Omental fat pad (tissue), 4 donors: ENCODE measurements at places on chromosomes 4 and X. TPM values are rescaled to one million over a fixed set of nuclear protein-coding genes. Genes with fewer than 3 reads are reported as not detected.

DNA sequence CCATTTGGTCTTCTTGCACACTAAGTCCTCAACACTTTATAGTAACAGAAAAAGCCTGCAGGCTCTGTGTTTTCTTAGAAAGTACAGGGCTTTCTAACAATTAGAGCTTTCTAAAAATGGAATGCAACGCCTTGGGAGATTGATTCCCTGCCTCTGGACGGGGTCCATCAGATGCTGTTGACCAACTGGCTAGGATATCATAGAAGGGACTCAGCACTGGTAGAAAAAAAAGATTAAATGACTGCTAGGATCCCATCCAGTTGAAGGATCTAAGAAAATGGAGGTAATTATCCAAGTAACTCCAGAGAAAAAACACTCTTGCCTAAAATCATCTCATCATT is 39.5 kb downstream of the USP46 start:
- DNase-seq = no peak

- no peak for DNase-seq
Measured at GRCh38 chr4:22315628-22316027, 200.2 kb downstream of the ADGRA3 start.

- DNase-seq = no peak
Measured at GRCh38 chr4:155620637-155621036, 46.0 kb upstream of the GUCY1A1 start.

GRCh38 chrX:920234-920799 is 289.7 kb downstream of the SHOX start:
- no peak for DNase-seq

DNA sequence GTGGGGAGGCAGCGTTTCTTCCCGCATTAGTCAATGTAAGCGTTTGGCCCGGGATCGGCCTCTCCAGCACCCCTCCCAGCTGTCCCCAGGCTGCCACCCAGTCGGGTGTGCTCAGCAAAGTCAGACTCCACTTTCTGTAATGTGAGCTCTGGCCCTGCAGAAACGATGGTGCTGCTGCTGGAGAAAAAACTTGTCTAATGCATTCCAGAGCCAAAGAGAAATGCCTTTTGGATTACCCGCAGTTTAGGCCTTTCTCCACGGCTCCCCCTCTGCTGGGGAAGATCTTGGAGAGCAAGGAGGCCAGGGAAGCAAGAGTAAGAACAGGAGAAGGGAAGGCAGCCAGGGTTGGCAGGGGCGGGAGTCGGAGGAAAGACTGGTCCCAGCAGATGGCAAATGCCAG is 55.2 kb downstream of the ELF4 start:
- no peak for DNase-seq

GRCh38 chr4:76504613-76505465 is 69.8 kb downstream of the SHROOM3 start:
- no peak for DNase-seq

DNA sequence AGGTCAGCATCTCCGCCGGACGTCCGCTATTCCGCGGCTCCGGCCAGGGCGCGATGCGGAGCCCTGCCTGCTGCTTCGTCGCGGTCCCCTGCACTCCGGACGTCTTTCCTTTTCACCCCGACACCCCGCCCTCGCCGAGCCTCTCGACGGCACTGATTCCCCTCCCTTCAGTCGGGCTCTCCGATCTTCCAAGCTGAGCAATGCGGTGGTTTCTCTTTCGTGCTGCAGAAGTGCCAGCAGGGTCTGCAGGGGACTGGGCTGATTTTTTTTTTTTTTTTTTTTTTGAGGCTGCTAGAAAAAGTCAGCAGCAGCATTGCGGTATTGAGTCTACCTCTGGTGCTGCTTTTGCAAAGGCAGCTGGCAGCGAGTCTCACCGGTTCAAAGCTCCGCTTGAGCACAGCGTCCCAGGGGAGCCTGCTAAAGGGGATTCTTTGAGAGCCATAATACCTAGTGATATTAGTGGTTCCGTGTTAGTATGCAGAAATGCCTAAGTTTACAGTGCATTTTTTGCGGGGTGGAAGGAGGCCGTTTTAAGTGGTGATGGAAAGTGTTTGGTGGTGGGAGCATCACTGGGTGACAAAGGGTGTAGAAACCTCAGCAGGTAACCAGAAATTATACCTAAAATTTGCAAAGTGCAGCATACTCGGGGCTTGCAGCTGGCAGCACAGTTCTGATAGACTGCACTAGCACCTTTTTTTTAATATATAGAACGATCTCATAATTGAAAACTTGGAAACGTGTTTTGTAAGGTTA is 969 bp downstream of the STIM2 start:
- no peak for DNase-seq

DNA sequence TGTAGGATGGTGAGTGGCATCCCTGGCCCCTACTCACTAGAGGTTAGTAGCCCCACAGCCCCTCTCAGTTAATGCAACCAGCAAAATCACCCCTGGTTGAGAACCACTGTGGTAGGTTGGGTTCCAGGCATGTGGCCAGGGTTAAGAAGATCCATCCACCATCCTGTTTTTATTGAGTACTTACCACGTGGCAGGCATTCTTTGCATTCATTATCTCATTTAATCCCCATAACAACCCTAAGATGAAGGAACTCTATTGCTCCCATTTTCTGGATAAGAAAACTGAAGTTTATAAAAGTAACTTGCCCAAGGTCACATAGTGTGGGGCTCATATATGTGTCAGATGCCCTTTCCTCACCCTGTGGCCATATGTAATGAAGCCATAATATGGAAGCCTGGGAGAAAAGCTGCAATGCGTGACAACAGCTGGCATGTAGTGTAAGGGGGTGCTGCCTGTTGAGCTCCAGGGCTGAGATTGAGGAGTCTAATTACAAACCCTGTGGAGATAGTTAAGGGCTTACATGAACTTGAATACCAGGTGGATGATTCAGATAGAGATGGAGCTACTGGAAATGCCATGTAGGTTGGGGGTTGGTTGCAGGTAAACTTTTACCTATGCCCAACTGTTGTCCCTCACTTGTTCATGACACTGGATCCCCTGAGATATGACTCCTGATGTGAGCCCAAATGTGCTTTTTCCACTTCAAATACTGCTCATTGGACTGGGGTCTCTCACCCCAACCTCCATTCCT is 100.2 kb upstream of the PGRMC2 start:
- DNase-seq = no peak

- DNase-seq = no peak
Measured at GRCh38 chrX:69020316-69020715, 144.9 kb downstream of the PJA1 start.

- no peak for DNase-seq
Measured at GRCh38 chrX:97089116-97089515, 205.4 kb downstream of the RPA4 start.

- DNase-seq = no peak
Measured at GRCh38 chrX:121256647-121257046, 209.2 kb downstream of the GLUD2 start.

DNA sequence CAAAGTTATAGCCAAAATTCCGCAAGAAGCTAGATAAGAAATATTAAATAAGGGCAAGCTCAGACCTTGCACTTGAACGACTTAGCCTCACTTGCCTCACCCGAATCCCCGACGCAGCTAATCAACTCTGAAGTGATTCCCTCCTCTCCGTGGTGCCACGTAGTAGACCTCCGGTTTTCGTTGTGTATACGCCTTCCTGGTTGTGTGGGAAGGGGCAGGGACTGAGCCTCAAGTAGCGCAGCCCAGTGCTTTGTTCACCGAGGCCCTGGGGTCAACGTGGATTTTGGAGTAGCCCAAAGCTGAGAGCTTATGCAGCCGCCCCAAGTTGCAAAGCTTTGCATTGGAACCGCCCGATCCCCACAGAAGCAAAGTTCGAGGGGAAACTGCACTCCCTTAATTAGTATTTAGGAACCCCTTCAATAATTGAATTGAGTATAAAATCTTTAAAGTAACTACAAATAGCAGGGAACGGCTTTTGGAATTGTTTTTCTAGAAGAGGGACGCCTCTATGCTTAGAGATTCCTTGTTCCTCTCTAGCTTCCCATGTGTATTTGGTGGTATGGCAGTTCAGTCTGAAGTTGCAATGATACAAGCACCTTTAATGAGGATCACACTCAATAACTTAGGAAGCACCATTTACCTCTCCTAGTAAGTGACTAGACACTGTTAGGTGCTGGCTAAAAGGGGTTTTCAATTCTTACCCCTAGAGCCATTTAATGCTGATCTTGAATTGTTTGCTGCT is 55.7 kb downstream of the LINC00632 start:
- DNase-seq = no peak

DNA sequence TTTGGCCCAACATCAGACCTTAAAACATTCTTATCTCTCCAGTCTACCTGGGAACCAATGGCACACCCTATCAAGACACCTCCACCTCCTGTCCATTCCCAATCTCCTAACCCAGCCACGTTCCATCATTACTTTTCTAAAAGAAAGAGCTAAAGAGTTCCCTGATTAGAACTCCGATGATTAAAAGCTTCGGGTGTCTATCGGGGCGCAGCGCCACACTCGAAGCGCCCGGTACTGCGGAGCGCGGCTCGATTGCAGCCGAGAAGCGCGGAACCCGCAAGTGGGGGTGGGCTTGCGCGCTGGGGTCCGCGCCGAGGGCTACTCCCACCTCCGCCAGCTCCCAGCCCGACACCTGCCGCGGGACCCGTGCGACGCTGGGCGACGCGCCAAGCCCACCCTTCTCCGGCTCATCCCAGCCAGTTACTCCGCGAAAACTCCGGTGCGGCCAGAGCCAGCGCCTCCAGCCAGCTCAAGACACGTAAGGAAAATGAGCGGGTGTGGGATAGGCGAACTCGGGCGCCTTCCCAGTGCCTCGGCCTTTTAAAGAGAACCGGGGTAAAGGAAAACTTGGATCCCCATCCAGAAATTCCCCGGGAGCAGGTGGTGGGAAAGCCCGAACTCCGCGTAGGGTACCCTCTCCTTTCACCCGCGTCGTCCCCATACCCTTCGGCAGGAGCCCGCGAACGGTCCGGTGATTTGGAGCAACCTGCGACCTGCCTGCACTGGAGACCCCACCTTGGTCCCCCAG is 593 bp downstream of the NPY1R start:
- no peak for DNase-seq

DNA sequence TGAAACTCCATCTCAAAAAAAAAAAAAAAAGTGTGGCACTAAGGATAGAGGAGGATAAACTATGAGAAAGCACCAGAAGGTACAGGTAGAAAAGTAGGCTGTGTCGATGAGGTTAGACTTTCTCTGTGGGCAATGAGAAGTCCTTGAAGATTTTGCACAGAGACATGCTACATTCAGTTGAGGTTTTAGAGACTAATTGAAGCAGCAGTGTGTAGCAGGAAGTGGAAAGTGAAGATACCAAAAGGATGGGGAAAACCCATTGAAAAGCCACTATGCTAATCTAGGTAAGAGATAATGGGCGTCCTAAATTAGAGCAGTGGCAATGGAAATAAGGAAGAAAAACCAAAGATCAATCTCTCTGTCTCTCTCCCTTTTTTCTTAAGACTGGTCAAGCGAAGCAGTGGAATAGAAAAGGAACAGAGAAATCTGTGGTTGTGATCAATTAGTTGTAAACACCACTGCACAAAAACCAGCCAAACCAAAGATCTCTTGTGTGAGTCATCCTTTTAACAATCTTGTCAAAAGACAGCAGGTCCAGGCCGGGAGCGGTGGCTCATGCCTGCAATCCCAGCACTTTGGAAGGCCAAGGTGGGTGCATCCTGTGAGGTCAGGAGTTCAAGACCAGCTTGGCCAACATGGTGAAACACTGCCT is 3.5 kb downstream of the SPINK2 start:
- DNase-seq = no peak

- DNase-seq = no peak
Measured at GRCh38 chrX:4655743-4656142, 942.3 kb upstream of the PRKX start.

DNA sequence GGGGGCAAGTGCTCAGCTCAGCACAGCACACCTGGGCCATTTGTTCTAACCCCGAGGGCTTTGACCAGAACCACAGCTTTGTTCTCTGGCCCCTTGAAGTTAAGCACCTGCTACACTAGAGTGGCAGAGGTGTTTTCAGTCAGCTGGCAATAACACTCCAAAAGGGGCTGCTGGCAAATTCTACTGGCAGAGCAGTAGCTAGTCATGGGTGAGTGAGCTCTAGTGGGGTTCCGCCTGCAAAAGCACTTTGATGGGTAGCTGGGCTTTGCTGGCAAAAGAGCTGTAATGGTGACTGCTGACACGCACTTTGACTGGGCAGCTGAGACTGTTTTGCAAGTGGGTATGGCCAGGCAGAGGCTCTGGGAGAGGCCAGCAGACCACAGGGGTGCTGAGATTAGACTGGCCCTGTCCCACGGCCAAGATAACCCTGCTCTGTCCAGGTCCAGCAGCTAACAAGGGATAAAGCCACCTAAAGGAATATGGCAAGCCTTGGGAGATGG is 65.2 kb upstream of the TENT5D start:
- DNase-seq = no peak

GRCh38 chrX:154813801-154814200 is 8.5 kb upstream of the MPP1 start:
- no peak for DNase-seq

- DNase-seq = no peak
Measured at GRCh38 chr4:8911316-8912088, 39.9 kb upstream of the HMX1 start.

DNA sequence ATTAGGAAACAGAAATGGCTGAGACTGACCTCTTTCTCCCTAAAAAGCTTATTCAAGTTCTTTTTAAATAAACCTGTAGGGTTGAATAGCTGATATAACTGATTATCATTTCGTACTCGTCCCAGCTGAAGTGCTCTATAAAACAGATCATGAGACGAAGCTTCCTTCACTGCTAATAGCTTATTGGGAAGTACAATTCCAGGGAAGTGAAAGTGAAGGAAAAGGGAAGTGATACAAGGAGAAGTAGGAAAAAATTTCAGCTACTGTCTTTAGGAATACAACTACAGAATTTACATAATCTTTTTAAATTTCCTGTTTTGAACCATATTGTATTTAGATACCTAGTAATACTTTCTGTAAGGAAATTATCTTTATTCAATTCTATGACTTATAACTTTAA is 103.0 kb downstream of the SNCA start:
- DNase-seq = no peak

DNA sequence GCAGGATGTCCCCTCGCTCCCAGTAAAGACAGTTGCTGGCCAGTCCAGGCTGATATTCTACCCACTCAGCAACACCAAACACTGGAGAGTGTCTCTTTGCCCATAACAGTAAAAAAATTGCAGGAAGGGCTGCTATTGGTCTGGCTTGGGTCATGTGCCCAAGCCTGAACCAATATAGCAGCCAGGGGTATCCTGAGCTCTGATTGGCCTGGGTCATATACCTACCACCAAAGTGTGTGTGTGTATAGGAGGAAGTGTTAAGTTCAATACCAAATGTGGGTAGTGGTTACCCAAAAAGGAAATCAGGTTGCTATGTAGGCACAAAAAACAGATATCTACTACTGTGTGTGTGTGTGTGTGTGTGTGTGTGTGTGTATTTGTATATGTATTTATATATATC is 373.2 kb downstream of the BCOR start:
- DNase-seq = no peak

Gene CDX4
- total RNA-seq = not detected

Gene SPOCK3
- not detected for total RNA-seq

Gene GC
- total RNA-seq = not detected

Gene GLA
- total RNA-seq = 26.4 TPM

Gene ADAMTS3
- total RNA-seq = 7.9 TPM

Gene TRIM2
- 25.5 TPM for total RNA-seq

Gene SPANXA1
- not detected for total RNA-seq

Gene HCCS
- 11.0 TPM for total RNA-seq
